ENCODE measurements at places on chromosomes 3 and 15.

DNA sequence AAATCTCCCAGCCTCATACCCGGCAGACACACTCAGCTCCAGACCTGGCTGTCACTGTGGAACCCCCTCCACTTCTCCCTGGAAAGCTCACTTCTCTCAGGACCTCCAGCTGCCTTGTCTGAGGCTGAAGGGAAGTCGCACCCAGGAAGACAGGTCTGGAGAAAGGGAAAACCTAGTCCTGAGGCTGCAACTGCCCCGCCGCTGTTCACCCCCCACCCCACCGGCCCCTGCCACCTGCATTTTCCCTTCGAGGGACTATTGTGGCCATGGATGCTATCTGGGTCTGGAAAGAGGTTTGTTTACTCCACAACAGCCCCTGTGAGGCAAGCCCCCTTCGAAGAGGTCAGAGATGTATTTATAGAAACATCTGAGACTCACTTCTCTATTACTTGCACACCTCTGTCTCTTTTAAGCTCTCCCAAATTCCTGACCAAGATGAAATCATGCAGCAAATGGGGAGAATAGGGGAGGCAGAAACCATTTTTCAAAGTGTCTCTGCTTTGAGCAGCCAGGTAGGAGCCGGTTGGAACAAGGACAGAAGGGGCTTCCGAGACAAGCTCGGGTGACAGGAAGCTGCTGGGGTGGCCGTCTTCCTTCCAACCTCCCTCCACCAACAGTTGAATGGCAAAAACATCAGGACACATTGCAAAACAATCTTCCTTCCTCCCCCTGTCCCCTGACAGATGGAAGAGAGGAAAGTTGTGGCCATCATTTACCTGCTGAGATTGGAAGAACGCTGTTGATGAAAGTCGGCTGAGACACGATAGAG lies 518 bp downstream of the COLQ start:
- no peak for DNase-seq

- no peak for DNase-seq
These were observed 1034.4 kb downstream of the IGSF11 start for GRCh38 chr3:118000219-118000618.

DNA sequence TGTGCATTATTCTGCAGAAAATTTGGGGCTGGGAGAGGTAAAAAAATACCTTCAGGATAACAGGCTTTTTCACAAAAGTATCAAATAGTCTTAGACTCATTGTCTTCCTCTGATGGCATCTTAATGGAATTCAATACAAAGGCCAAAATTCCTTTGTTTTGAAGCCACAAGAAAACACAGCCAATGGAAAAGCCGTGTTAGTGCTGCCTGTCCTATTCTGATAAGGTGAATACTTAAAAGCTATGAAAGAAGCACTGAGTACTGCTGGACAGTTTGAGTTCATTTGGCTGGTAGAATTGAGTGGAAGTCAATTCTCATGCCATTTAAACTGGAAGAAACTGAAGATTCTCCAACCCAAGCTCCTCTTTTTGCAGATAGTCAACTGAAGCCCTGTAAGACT lies 395.3 kb upstream of the TPRG1 start:
- DNase-seq: no peak

DNA sequence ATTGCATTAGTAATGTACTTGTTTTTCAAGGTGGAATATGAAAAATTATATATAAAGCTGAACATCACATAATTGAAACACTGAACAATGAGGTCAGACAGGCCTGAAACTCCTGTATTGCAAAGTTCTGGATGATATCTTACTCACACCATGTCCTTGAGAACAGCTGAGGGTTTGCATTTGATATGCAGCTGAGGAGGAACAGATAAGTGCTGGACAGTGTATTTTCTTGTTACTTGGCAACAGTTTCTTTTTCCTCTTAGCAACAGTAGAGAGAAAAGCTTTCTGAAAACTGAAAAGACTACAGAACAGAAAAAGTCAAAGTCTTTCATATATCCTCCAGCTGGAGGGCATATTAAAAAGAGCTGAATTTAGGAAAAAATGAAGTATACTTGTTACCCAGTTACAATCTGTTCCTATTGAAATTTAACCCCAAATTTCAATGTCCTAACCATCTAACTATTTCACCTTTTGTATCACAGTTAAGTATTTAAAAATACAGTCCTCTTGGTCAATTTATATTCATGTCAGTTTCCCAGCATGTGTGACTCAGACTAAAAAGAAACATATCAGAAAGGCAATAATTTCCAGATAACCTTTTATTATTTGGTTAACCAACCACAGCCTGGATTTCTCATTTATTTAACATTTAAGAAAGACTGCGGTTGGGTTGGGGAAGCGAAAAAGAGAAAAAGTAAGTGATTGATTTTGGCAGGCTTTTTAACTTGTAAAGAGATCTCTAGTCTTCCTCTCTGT lies 733.0 kb upstream of the DPPA4 start:
- no peak for DNase-seq

DNA sequence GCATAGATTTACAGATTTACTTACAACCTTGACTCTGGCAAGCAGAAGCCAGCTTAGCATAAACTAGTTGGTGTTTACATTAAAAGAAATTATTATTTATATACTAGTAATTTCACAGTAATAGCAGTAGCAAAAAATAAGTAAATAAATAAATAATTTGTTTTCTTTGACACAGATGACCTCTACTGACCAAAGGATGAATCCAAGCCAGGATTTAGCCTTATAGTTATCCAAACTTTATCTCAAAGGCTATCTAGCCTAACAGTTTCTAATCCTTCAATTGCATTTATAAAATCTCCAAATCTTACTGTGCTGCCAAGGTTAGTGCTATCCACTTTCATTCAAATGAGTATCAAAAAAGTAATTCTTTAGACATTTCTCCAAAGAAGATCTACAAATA lies 64.3 kb downstream of the FRMD5 start:
- no peak for DNase-seq

Measured in Jurkat, Clone E6-1 (cell line).